ENCODE measurements at places on chromosomes 1 and 21. TPM values are rescaled to one million over a fixed set of nuclear protein-coding genes. Genes with fewer than 3 reads are reported as not detected.

Gene TMCO4
- 11.4 TPM for total RNA-seq

Gene OR2L3
- not detected for total RNA-seq

DNA sequence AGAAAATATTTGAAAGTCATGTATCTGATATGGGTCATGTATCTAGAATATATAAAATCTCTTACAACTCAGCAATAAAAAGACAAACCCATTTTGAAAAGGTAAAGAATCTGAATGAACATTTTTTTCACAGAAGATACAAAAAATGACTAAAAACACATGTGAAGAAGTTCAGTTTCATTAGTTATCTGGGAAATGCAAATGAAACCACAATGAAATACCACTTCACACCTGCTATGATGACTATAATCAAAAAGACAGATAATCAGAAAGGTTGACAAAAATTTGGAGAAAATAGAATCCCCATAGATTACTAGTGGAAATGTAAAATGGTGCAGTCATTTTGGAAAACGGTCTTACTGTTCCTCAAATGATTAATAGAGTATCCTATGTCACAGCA lies 631.0 kb downstream of the MRPL39 start:
- DNase-seq, result no peak

DNA sequence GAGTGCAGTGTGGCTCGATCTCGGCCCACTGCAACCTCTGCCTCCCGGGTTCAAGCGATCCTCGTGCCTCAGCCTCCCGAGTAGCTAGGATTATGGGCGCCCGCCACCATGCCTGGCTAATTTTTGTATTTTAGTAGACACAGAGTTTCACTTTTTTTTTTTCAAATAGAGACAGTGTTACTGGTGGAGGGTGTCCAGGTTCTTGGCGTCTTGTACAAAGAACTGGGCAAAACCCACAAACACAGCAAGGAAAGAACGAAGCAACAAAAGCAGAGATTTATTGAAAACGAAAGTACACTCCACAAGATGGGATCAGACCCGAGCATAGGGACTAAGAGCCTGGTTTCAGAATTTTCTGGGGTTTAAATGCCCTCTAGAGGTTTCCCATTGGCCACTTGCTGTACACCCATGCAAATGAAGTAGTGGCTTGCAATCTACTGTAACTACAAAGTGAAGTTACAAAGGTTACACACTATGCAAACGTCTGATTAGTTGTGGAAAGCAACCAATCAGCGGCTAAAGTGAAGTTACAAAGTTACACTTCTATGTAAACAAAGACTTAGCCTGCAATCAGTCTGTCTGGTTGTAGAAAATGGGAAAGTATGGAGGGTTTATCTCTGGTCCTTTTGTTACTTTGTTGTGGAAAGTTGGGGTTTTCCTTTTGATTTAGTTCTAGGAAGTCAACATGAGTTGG lies 199.1 kb downstream of the DYRK1A start:
- no peak for DNase-seq

DNA sequence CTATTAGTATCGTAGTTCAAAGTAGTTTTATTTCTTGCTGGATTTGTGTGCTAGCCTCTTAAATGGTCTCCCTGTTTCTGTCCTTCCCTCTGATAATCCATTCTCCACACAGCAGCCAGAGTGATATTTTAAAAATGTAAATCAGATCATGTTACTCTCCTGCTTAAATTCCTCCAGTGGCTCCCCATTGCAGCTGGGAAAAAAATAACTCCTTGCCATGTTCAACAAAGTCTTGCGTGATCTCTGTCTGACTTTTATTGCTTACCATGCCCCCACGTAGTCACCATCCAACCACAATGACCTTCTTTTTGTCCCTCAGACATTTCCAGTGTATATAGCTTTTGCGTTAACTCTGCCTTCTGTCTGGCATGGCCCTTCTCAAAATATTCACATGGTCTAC lies 178.8 kb downstream of the FGGY start:
- DNase-seq, result no peak

DNA sequence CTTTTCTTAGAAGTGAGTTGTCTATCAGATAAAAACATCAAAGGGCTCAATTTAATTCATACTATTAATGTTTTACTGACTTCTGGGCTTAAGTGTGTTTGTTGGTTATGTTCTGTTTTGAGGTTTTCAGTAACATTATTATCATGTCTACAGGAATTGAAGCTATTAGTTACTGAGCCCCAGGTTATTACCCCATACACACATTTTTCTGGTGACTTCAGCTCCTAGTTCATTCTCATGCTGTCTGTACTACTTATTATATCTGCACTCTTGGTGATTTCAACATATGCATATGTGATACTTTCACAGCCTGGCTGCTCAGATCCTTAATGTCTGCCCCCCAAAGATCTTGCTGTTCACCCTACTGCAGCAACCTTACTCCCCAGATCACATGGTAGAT lies 27.0 kb upstream of the SGIP1 start:
- no peak for DNase-seq

Data from glomerular endothelial cell (primary cell).